ENCODE measurements at places on chromosomes 6 and 20.

DNA sequence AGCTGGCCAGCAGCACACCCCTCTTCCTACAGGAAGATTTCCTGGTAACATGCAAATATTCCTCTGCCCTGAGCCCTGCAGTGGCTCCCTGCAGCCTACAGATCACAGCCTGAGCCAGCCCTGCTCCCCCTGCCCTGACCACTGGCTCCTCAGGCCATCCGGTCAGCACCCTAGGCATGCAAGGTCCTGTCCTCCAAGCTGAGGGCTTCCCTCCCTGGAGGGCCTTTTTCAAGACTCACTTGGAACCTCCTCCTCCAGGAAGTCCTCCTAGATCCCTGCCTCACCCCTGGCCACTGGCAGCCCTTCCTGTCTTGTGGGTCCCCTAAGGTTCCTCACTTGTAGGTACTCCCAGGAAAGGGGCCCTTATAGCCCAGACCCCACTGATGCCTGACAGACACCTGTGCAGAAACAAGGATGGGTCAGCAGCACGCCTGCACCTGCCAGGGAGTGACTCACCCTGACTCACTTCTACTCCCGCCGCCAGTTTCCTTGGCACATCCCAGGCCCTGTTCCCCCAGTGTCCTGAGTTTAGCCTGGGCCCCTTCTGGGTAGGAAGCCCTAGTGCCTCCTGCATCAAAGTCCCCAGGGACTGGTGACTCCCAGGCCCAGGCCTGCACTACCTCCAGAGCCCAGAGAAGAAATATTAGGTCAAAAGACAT is 3.2 kb downstream of the SLC4A11 start:
- no peak for DNase-seq

DNA sequence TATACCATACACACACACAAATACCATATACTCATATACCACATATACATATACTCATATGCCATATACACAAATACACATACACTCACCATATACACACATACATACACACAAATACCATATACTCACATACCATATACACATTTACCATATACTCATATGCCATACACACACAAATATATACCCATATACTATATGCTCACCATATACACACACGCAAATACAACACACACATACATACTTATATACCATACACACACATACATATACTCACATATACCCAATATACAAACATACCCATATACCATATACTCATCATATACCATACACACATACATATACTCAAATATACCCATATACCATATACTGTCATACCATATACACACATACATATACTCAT is 99.2 kb downstream of the ZMYND8 start:
- DNase-seq, result no peak

DNA sequence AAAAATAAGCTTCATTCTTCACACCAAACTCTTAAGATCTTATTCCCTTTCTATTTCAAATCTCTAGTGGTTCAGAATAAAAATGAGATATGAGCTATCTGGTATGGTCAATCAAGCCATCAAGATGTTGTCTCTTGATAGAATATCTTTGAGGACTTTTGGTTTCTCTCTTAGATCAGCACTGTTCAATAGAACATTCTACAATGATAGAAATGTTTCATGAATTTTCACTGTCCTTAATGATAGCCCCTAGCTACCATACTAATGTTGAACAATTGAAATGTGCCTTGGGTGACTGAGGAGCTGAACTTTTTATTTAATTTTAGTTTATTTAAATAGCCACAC is 24.1 kb upstream of the HINT3 start:
- no peak for DNase-seq

- peak; percentile 80 for DNase-seq
Observed at GRCh38 chr6:26224940-26225847, 138.0 kb downstream of the HFE start.

DNA sequence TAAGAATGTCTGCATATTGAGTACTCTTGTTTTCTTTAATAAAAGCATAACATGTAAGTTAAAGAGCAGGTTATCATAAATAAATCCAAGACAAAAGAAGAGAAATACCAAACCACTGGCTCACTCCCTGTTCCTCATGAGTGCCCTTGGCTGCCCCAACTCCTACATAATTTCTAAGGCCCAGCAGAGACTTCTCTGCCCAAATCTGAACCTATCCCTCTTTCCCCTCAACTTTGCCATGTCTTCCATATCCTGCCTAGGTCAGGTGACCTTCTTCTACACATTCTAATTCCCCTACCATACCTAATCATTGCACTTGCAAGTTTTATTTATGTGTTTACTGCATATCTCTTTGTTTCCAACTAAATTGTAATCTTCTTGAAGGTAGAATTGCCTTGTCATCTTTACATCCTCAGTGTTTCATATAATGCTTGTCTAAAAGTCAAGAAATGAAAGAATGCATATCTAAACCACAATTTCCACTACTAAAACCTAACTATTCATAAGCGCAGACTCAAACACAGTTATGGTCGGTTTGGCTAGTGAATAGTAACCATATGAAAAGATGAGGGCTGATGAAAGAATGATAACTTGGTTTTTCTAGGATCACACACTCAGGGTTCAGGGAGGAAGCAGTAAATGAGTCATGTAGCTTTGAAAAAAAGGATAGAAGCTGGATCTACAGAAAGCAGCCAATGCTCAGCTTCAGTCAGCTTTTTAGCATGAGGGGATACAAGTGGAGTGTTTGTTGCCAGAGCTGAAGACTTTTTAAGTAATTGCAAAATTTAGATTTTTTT is 53.3 kb upstream of the EYA4 start:
- no peak for DNase-seq

DNA sequence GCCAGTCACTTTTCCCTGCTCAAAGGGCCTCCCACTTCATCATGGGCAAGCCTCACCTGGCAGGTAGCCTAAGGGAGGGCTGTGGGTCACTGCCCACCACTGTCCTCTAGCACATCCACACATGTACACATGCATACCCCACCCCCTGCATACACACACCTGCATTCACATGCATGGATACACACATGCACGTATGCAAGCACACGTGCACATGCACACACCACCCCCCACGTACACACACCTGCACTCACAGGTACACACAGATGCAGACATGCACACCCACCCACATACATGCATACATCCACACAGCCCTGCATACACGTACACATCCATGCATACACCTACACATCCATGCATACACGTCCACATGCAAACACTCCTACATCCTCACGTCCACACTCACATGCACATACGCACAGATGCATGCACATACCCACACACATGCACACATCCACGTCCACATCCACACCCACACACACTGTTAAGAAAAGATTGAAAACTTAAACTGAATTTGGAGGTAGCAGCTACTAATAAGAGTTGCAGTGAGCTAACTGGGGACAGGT is 14.0 kb upstream of the EXOC2 start:
- no peak for DNase-seq

DNA sequence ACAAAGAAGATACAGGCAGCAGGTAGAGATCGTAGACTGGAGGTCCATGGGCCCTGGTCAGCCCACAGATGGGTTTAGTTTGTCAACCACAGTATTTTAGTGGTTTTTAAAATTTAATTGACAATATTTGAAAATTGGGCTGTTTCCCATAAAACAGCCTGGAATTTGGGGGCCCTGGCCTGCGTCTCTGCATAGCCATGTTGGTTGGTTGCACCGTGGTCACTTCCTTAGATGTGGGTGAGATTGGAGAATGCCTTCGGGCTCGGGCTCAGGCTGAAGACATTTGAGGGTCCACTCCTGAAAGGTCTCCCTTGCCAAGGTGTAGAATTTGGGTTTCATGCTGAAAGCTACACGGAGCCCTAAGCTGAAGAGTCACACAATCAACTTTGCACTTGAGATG is 7.7 kb downstream of the DUSP22 start:
- DNase-seq, result no peak

- no peak for DNase-seq
Observed at GRCh38 chr6:98831057-98831958, 3.1 kb upstream of the POU3F2 start.

- DNase-seq, result no peak
Observed at GRCh38 chr20:4893709-4894108, 107.6 kb downstream of the SLC23A2 start.

GRCh38 chr20:23164176-23164601 is 78.1 kb upstream of the CD93 start:
- DNase-seq, result no peak

DNA sequence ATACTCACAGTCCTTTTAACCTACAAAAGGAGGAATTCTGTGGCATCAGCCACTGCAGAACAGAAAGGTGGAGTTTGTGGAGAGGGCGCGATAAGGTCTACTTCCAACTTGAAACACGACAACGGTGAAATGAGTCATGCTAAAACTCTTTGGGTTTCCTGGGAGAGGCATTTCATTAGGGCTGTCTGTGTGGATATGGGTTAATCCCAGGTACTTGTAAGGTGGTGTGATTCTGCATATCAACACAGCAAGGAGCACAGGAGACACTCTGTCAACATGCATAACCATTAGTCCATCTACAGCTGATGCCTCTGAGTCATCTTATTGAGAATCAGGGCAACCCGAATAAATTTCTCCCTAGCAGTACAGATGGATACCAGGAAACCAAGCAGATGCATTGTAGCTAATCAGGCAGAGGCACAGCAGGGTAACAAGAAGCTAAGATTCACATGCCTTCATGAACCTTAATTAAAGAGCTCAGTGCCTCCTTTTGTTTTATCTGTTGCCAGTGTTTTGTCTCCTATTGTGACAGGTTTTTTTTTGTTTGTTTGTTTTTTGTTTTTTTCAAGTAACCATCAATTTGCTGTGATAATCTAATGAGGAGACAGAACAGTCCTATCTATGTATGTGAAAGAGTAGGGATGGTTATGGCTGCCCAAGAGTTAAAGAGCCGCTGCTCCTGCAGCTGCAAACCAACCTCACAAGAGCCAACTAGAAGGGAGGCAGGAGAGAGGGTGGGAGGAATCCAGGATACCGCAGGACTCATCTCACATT is 315.8 kb upstream of the SOX4 start:
- no peak for DNase-seq

DNA sequence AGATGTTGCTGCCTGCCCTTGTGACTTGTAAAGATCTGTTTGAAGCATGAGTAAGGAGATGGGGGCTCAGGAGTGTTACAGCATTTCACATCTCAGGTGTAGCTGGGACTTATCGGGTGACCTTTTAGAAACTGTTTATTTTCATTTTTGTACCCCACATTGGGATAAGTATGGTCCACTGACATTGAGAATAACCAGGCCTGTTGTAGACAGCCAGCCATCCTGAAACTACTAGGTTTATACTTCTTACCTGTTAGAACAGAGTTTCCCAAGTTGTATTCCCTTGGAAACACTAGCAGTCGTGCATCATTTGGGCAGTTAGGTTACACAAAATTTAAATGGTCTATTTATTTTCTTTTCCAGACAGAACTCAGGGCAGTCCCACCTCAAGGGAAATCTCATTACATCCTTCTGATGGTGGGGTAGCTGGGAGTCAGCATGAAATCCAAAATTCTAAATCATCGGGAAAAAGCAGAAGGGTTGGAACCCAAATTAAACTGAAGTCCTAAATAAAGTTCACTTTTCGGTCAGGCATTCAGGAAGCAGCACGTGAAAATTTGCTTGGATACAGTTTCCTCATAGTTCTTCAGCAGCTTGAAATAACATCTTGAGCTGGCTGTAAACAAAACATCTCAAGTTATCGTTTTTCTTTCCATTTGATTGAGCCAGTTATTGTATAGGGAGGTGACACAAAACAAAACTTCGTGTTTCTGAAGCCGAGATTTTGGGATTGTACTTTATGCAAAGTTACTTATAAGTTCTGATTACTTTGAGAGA is 30.5 kb downstream of the FOXO3 start:
- DNase-seq, result peak; percentile 54

- DNase-seq, result no peak
Observed at GRCh38 chr6:5034736-5035135, 30.9 kb upstream of the RPP40 start.

GRCh38 chr6:112865131-112865530 is 518.0 kb downstream of the RFPL4B start:
- no peak for DNase-seq

DNA sequence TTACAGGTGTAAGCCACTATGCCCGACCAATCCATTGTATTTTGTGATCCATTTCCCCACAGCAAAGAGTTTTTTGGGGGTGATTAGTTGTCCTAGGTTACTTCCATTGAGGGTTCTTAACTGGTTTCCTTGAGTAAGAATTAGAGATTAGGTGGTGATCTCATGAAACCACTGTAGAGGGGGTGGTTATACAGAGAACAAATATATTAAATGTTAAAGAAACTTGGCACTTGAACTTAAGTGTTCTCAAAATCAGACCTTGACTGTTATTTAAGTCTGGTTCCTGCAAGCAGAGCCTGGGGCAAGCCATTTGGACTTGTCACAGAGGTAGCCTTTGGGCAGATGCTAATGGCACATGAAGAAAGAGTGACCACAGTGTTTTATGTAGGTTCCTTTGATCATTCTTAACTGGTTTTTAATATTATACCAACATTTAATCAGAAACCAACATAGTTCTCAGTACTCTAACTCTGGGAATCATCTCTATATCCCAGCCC is 288.5 kb downstream of the SOX4 start:
- DNase-seq, result no peak

- no peak for DNase-seq
Observed at GRCh38 chr6:100892693-100893092, 11.6 kb upstream of the ASCC3 start.

GRCh38 chr6:147567141-147567805 is 58.8 kb downstream of the SAMD5 start:
- DNase-seq, result no peak

GRCh38 chr6:6826095-6826901 is 237.8 kb downstream of the LY86 start:
- peak; percentile 85 for DNase-seq

DNA sequence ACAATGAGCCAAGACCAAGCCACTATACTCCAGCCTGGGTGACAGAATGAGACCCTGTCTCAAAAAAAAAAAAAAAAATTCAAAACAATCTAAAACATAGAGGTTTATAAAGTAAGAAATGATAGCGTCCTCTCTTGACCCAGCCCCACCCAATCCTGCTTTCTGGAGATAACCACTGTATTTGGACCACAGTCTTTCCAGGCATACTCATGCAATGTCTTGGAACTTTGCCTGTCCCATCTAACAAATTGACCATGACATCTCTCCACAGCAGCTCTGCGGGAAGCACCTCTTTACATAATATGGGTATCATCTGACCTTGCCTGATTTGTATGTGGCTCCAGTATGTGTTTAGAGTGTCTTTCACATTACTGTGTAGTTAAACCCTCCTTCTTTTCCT is 9.1 kb upstream of the SHLD1 start:
- DNase-seq, result no peak

- DNase-seq, result no peak
Observed at GRCh38 chr20:57225197-57225733, 41.2 kb downstream of the BMP7 start.

GRCh38 chr6:43517505-43518357 is 842 bp downstream of the POLR1C start:
- DNase-seq, result no peak

DNA sequence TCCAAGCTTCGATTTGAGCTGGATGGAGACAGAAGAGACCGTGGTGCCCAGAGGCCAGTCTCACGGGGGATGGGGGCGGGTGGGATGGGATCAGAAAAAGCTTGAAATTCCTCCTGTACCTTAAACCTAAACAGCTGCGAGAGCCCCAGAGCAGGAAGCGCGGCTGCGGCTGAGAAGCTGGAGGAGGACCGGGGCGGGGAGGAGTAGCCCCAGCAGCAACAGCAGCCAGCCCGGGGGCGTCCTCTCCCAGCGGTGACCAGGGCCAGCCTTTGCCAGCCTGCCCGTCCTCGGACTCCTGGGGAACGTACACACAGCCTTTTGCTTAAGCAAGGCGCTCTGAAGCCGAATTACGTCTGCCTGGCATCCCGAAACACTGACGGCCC is 17.4 kb upstream of the PRDM13 start:
- DNase-seq, result no peak

- DNase-seq, result peak; percentile 62
Observed at GRCh38 chr20:63858393-63859165, 2.7 kb upstream of the ABHD16B start.
